ENCODE measurements at places on chromosomes 7 and 10.
A peak's percentile ranks its signal among the peaks of the same experiment; 100 is the strongest.

DNA sequence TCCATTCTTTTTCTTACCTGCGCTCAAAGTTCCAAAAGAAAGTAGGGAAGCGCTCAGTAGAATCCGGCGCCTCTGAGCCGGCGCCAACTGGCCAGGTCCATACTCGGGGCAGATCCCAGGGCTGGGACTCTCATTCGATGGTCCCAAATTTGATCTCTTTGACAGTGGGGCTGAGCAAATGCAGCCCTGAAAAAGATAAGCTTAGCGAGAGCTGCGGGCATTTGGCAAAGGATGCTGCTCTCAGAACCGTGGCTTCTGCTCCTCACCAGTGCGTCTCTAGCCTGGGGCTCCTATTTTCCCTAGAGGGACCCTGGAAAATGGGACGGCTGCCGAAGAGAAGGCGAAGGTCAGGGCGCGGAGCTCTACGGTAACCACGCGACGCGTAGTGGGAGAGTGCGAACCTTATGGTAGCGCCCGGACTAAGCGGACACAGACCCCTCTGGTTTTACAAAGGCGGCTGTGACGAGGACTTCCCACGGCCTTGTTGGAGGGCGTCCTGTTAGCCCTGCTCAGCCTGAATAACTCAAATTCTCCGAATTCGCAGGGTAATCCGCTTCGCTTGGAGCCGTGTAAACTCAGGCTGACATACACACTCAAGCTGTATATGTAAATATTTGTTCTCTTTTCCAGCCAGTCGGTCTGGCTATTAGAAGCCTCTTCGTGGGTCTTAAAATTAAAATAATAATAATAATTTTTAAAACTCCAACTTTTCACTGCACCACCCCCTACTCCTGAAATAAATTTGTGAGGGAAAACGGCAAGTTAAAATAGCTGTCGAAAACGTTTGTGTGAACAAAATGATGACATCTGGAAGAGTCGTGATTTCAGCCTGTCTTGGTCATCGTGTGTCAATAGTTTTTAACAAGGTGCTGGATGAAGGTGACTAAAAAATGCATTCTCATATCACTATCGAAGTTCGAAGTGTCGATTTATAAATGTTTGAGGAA lies 869 bp upstream of the TBX20 start:
- DNase-seq, result no peak

- no peak for DNase-seq
Observed at GRCh38 chr7:111132833-111133232, 41.9 kb downstream of the LRRN3 start.

GRCh38 chr10:109773288-109774120 lies 149.8 kb downstream of the XPNPEP1 start:
- DNase-seq, result peak; percentile 15

GRCh38 chr7:157426463-157427301 lies 89.9 kb downstream of the DNAJB6 start:
- DNase-seq, result no peak

GRCh38 chr7:1855725-1856160 lies 185.7 kb downstream of the ELFN1 start:
- no peak for DNase-seq

GRCh38 chr7:138460649-138461607 lies 869 bp downstream of the TRIM24 start:
- DNase-seq, result peak; percentile 33

DNA sequence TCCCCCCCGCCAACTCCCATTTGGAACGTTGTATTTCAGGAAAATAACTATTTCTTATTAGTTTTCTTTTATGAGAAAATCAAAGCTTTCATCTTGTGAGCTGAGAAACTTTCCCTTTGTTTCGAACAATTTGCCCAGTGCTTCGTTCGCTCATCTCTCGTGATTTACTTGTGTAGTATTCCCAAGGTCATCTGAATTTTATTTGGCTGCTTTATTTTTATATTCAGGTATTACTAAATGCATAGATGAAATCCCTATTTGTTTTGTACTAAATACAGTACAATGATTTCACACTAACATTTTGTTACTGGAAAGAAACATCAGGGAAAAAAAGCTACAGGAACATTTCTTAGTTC lies 12.0 kb upstream of the EBLN1 start:
- no peak for DNase-seq

DNA sequence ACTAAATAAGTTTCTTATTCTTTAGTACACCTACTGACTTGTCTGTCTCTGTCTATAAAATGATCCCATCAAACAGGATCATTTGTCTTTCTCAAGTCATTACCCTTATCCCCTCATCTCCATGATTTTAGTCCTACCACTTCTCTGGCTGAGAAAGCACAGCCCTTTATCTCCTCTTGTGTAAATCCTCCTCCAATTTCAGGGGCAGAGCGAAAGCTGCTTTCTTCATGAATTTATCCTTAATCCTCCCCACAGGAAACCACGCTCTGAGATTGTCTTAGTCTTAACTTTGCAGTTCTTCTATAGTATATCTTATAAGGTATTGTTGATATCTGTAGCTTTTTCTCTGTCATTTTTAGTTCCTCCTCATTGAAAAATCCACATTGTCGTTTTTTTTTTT lies 239.7 kb upstream of the PLXDC2 start:
- no peak for DNase-seq

DNA sequence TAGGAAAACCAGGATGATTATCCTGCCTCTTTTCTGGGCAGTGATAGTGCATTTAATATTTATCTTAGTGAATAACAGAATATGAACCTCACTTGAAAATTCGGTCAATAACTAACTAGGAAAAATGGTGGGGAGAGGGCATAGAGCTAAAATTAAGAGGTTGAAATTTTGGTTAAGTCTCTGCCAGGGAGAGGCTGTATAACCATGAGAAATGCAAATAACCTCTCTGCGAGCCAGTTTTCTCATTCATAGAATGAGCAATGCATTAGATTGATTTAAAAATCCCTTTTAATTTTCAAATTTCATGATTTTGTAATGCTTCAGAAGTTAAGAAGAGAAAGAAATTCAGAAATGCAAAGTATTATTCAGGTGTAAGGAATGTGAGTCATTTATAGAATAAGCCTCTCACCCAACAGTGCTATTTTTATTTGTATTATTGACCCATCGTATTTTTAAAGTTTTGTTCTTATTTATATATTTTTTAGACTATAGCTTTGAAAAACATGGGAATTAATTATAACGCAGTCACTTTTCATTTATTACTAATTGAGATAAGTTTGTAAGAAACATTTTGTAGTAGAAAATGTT lies 104.7 kb downstream of the PHF14 start:
- no peak for DNase-seq

GRCh38 chr7:117728890-117729624 lies 144.2 kb downstream of the CTTNBP2 start:
- DNase-seq, result no peak

DNA sequence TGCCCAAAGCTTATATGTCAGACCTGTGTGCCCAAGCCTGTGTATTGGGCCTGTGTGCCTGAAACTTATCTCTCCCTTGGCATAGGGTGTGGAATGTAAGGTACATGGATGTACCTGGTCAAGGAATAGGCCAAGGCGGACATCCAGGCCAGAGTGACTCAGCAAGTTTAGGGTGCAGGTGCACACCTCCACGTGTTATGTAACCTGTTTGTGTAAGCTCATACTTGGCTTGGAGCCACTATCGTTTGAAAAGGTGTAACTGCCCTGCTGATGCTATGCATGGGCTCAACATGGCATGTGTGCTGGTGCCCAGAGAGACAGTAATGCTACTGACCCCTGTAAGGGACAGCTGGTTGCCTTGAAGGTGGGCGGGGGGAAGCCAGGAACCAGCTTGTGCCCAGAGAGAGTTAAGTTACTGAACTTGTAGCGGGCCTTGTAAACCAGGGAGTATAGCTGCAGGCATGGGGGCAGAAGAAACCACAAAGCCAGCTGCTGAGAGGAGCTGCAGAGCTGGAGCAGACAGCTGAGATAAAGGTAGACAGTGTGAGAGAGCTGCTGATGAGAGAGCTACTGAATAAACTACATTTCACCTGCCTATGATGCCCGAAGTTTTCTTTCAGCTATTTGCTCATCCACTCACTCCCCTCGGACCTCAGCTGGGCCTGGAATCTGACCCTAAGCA lies 656.4 kb upstream of the ZWINT start:
- no peak for DNase-seq

DNA sequence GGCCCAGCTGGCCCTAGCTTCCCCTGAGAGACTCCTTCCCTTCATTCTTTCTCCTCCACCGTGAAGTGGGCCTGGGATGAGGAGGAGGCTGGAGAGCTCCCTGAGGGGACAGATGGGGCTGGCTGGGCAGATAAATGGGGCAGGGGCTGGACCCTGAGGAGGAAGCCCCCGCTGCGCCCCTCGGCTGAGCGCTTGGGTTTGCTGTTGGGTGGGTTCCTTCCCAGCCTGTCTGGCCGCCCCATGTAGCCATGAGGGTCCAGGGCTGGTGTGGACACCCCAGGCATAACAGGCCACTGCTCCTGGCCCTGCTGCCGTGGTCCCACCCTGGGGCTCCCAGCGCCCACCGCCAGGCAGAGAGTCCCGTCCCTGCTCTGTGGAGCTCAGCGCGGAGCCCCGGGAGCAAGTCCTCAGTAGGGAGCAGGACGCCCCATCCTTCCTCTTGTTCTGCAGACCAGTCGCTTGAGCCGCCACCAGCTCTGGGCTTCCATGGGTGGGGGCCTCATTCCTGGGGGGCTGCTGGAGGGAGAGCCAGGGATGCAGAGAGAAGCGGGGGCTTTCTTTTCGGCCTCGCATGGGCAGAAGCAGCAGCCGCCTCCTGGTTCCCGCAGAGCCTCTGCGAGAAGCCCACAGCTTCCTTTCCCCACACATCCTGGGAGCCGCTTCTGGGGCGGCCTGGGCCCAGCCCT lies 266.4 kb upstream of the TCERG1L start:
- DNase-seq, result no peak

GRCh38 chr10:101092881-101093354 lies 31.1 kb downstream of the KAZALD1 start:
- DNase-seq, result no peak

DNA sequence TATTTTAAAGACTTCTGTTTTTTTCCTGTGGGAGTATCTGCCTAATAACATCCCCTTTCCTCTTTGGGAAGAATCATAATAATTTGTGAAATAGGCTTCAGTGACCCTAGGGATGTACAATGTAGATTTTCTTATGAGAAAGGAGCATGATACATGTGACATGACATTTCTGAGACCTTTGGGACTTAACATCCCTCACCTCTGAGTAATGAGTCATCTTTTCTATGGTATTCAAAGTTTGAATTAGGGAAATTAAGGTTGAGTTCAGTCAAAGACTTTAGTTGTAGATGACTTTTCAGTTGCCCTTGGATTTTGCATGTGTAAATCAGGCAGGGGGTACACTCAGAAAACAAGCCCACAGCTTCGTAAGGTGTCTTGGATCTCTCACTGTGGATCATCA lies 14.3 kb downstream of the GRK5 start:
- DNase-seq, result no peak

DNA sequence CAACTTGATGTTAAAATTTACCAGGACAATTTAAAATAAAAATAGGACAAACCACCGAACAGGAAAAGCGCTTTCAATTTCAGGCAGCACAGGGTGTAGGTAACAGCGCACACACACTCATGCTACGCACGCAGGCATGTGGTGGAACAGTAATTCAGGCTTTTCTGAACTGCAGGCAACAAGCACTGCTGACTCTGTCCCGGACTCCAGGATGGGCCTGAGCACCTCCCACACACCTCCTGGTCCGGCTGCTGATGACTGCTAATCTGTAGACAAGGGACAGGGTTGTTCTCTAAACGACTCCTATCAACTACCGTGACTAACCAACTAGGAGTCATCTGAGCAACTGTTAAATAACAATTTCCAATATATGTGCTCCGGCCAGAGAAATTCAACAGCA lies 192.6 kb upstream of the FRMD4A start:
- no peak for DNase-seq

- DNase-seq, result no peak
Observed at GRCh38 chr10:79146611-79147130, 77.9 kb downstream of the ZMIZ1 start.

DNA sequence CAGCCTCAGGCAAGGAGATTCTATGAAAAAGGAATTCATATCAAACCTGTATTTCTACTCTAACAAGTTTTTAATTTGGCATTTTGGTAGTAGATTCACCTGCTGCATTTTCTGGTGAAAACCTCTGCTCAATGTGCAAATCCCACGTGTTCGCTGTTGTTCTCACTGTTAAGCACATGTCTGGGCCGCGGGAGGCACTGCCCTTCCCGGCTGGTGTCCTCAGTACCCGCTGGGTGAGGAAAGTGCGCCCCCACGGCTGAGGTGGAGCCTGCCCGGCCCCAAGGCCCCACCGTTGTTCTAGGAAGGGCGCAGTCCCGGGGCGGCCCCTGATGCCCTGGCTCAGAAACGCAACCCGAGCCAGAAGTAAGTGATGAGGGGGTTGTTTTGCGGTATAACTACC lies 193.4 kb upstream of the VWC2 start:
- DNase-seq, result no peak

DNA sequence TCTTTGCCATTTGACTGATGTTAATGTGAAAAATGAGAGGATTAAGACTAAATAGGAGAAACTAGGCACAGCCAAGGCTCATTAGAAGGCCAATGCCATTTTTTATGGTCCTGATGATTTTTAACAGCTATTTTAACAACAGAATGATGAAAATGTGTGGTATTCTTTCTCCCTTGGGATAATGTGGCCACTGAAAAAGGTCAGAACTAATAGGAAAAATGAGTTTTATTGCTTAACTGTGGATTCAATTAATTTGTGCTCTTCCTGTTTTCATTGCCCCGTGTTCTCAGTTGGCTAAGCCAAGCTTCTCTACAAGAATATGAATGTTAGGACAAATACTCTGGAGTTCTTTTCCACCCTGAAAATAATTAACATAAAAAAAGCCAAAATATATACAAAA lies 56.6 kb downstream of the BMPER start:
- DNase-seq, result peak; percentile 60

DNA sequence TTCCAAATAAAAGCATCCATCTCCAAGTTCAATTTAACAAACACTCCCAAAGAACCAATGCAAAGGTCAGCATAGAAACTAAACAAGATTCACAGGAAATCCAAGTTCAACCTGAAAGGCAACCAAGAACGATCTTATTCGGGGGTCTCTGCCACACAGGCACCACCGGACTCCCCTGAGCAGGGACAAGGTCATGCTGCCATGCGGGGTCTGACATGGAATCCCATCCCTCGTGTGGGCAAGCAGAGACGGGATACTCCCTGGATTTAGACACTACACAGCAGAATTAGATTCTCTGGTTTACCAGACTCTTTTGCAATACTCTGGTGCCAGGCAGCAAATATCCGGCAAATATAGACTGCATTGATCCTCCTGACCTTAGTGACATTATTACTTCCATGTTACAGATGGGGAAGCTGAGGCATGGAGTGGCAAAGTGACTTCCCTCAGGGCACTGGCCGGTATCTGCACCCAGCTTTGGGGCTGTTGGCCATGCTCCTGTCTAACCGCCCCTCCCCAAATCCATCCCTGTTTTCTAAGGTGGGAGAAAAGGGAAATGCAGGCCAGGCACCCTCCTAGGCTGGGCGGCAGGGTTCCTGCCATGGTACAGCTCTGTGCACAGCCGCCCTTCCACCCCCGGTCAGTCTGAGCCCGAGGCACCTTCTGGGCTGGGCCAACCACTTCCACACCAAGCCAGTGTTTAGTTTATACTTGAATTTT lies 111.8 kb downstream of the VIPR2 start:
- no peak for DNase-seq

GRCh38 chr10:71383972-71384687 lies 12.6 kb upstream of the CDH23 start:
- DNase-seq, result peak; percentile 77

Data from AG08395 (cell line).